ENCODE measurements at places on chromosomes 2 and 18. TPM values are rescaled to one million over a fixed set of nuclear protein-coding genes. Genes with fewer than 3 reads are reported as not detected.

Gene CD207
- total RNA-seq: not detected

Gene RSAD2
- 0.37 TPM for total RNA-seq

Gene WNT10A
- total RNA-seq: not detected

Gene BCL11A
- total RNA-seq: not detected

Gene ADGRF3
- 2.5 TPM for total RNA-seq

Gene NT5C1B
- total RNA-seq: not detected

Gene WBP1
- 22.0 TPM for total RNA-seq

All from subcutaneous preadipocyte (primary cell).